ENCODE measurements at places on chromosomes 1 and 21.

- DNase-seq = no peak
These were observed 22.8 kb downstream of the RD3 start for GRCh38 chr1:211469113-211469512.

- no peak for DNase-seq
These were observed 338.1 kb downstream of the SMYD3 start for GRCh38 chr1:246169019-246169418.

- no peak for DNase-seq
These were observed 24.4 kb downstream of the DIO1 start for GRCh38 chr1:53918343-53918742.

GRCh38 chr21:31041295-31042079 lies 3.2 kb upstream of the KRTAP19-8 start:
- no peak for DNase-seq

GRCh38 chr1:246001837-246002230 lies 505.2 kb downstream of the SMYD3 start:
- DNase-seq = peak; percentile 25

DNA sequence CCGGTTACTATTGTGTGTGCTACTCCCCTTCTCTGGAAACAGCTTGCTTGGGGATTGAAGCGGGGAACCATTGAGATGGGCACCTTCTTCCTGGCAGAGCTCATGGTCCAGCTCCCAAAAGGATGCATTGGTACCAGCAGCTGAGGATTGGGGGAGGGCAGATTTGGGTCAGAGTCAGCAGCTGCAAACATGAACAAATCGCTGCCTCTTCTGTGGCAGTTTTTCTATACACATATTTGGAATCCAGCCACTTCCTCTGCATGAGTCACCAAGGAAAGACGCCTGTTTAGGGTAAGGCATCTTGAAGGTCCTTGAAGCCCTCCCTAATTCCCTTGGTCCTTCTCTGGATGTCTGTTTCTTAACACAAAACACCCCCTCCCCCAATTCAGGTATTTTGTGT lies 104.7 kb downstream of the DAB1 start:
- no peak for DNase-seq

DNA sequence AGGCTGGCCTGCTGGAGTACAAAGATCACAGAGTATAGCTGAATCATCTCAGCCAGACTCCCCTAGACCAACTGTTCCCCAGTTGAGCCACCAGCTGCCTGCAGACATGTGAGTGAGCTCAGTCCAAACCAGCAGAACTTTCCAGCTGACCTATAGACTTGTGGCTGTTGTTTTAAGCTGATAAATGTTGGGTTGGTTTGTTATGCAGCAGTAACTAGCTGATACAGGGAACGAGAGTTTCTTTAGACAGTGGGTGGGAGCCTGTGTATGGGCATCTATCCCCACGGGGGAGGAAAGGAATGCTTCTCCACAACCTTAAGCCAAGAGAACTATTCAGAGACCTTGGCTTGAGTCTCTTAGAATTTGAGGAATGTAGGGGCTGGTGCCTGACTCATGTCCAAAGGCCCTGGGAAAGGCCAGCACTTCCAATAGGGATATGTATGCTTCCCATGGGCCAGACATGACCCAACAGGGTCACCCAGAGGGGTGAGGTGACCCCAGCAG lies 30.1 kb downstream of the SLC1A7 start:
- DNase-seq = no peak

- DNase-seq = no peak
These were observed 45.6 kb downstream of the IL23R start for GRCh38 chr1:67211589-67212563.

- DNase-seq = no peak
These were observed 322.9 kb downstream of the SETD4 start for GRCh38 chr21:35737449-35737848.
